C1 segment of cervical spinal cord (tissue), 14 donors: ENCODE measurements at places on chromosomes 1 and 21.

DNA sequence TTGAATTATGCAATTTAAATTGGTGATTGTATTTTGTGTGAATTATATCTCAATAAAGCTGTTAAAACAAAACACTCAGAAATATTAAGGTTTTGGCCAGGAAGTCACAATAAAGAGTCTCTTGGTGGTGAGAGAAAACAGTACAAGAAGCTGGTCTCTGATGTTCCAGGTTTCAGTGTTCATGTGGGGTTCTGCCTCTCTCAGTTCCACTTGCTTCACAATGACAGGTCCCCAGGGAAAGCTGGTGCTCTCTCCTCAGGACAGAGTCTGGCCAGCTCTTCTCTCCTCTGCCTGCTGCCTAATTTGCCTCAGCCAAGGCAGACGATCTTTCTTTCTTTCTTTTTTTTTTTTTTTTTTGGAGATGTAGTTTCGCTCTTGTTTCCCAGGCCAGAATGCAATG, 342.9 kb upstream of the PLXNA2 start:
- DNase-seq, result no peak

DNA sequence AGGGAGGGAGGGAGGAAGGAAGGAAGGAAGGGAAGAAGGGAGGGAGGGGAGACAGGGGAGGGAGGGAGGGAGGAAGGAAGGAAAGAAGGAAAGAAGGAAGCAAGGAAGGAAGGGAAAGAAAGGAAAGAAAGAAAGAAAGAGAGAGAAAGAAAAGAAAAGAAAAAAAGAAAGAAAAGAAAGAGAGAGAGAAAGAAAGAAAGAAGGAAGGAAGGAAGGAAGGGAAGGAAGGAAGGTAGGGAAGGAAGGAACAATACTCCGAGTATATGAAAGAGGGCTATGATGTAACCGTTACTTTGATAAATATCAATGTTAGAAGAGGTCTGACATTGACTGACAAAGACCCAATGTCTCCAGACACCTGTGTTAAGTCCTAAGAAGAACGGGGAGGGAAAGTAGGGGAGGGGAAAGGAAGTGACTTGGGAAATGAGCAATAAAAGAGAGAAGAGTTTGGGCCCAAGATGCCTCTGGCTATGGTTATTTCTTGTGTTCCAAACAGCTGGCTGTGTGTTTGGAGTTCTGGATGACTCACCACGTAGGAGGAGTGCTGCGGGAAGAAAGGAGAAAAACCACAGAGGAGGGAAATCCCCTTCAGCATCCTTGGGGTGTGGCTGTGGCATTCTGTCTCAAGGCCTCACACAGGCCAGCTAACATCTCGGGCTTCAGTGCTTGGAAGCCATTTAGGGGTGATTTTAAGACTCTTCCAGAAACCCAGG, 37.0 kb upstream of the RXRG start:
- DNase-seq, result no peak

DNA sequence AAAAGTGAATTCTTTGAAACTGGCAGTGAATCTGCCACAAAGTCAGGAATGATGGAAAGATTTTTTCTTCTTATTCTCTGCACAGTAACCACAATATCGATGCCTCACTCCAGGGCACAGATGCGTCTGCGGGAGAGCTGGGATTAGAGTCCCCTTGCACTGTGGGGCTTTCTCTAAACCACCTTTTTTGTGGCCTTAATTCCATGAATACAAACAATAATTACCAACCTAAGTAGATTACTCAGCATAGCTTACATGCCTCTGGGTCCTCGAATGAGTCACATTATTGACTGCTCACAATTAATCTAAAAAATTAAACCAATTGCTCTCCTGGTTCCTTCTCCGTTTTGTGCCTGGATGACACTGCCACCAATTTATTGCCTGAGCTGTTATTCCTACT, 125.8 kb downstream of the KAZN start:
- no peak for DNase-seq

- peak; percentile 51 for DNase-seq
These were observed 613 bp downstream of the ZFYVE9 start for GRCh38 chr1:52142220-52143183.
